CD4-positive, alpha-beta T cell treated with Interleukin-4 for 4 hours (primary cell): ENCODE measurements at places on chromosomes 4 and X.

DNA sequence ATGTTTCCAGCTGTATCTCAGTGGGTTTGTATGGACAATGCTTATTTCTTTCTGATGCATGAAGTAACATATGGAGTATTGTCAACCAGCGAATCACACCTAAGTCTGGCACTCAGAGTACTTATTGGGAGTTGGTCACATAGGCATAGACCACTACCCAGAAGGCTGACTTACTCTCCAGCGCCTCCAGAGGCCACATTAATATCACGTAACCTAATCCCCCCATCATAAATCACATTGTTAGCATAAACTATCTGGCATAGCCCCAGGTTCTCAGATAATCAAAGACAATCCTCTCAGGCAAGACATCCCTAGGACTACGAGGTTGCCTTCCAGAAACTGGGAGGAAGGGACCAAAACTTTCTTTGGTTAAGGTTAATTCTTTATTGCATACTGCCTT lies 560.5 kb upstream of the PABPC4L start:
- DNase-seq: no peak

DNA sequence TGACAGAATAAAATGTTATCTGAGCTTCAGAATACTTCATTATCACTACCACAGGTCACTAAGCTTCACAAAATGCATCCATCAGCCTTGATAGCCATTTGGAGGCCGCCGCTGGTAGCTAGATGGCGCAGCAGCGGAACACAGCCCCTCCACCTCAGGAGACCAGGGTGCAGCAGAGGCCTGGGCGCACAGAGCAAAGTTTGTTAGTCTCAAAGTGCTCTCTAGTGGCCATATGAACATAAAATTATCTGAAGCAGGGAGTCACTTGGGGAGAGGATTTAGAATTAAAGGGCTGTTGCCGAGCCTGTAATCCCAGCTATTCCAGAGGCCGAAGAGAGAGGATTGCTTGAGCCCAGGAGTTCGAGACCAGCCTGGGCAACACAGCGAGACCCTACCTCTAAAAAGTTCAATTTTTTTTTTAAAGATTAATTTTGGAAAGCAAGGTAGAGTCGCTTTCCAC lies 8.1 kb upstream of the DCTD start:
- DNase-seq: peak; percentile 72

DNA sequence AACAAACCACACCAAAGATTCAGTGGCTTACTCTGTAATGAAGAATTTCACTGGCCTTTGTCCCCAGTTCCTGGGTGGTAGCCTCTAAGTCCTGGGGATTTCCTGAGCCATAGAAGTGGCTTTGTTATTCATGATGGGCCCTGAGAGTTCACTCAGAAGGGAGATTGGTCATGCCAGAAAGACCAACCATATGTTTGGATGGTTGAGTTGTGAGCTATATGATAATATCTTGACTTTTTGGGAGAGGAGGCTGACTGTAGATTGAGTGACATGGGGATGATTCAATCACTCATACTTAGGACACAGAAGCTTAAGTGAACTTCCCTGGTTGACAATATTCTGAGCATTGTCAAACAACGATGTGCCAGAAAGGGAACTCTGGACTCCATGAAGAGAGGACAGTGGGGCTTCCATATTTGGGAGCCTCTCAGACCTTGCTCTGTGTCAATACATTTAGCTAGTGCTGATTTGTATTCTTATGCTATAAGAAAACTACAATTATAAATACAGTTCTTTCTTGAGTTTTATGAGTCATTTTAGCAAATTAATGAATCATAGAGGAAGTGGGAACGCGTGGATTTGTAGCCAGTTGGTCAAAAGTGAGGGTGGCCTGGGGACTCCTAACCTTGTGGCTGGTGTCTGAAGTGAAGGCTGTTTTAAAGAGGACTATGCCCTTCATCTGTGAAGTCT lies 392.0 kb downstream of the GBA3 start:
- no peak for DNase-seq

DNA sequence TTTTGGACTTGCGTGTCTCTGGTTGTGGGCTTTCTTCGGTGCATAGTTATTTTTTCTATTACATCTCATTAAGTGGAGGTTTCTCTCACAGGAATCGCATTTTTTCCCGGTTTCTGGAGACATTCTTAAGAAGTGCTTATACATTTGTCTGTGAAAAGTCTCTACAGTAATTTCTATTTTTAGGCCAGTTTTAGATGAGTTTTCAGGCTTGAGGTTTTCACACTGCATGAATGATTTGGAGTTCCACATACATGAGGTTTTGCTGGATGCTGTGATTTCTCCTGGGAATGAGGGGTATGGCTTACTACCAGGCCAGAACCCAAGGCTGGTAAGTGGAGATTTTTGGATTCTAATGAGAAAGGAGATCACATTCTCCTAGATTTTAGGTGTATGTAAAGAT lies 422.6 kb upstream of the SLIT2 start:
- DNase-seq: no peak

GRCh38 chr4:100386270-100386669 lies 131.6 kb downstream of the EMCN start:
- no peak for DNase-seq

GRCh38 chr4:17194586-17194985 lies 296.1 kb upstream of the LDB2 start:
- no peak for DNase-seq

DNA sequence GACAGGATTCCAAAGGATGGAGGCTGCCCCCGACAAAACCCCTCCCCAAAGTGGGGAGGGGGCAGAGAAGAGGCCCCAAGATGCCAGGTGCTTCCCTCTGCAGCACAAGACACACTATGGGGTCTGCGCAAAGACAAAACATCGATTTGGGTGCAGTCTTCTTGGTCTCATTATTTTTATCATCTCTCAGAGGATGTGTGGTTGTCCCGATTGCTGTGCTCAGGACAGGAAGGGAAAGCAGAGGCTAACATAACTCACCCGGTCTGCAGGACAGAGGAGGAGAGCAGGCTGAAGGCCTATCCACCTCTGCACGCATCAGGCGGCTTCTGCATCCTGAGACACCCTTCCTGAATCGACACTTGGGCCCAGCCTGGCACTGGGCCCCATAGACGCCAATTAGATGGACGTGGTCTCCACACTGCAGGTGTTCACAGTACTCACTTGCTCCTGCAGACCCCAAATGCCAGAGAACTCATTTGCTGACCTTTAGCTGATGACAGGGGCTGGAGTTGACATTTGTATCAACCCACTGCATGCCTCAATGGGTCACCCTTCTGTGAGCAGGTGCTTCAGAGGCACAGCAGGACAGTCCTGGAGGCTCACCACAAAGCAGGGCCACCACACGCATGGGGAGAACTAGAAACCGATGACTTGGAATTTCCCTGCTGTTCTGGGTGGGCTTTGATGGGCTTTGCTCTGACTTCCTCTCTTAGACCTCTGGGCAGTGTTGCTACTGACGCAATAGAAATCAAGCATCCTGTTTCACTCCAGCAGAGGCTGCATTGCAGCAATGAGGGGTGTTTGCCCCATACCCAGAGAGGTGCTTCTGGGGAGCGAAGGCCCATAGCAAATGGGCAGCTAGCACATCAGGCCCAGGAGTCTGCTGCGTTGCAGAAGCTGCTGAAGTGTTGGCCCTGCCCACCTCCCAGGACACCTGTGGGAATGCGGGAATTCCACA lies 96.3 kb upstream of the ENPP6 start:
- DNase-seq: no peak

GRCh38 chr4:137378821-137379220 lies 153.5 kb downstream of the PCDH18 start:
- DNase-seq: no peak

- DNase-seq: no peak
These were observed 27.3 kb upstream of the CDKN2AIP start for GRCh38 chr4:183416879-183417755.

GRCh38 chr4:100849319-100849718 lies 331.5 kb upstream of the EMCN start:
- no peak for DNase-seq

- no peak for DNase-seq
These were observed 497.3 kb upstream of the FRG1 start for GRCh38 chr4:189443341-189443740.

DNA sequence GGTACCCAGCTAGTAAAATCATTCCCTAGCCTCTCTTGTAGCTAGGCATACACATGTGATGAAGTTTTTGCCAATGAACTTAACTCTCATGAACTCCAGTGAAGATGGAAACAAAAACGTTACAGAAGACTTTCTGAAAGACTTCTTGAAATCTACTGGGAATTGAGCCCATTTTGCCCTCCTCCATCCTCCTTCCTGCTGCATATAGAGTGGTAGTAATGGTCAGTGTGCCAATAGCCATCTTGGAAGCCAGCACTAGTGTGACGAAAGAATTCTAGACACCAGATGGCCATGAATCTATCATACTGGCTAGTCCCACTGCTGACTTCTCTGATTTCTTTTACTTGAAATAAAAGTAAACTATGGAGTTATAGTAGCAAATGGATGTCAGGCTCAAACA lies 30.9 kb upstream of the PPA2 start:
- DNase-seq: no peak

DNA sequence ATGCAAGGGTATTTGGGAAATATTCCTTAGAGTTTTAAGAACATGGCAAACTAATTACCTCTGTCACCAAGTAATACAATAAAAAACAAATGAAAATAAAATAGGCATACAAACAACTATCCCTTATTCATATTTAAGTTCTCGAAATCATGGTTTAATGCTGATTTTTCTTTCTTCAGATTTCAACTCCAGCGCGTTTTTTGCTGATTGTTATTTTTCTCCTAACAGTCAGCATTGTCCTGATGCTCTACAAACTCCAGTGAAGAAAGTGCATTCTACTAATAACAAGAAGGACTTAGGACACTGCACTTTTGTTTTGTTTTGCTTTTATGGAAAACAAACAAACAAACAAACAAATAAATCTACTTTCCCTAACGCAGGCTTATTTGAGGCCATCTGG lies 282.4 kb downstream of the FSTL5 start:
- no peak for DNase-seq

DNA sequence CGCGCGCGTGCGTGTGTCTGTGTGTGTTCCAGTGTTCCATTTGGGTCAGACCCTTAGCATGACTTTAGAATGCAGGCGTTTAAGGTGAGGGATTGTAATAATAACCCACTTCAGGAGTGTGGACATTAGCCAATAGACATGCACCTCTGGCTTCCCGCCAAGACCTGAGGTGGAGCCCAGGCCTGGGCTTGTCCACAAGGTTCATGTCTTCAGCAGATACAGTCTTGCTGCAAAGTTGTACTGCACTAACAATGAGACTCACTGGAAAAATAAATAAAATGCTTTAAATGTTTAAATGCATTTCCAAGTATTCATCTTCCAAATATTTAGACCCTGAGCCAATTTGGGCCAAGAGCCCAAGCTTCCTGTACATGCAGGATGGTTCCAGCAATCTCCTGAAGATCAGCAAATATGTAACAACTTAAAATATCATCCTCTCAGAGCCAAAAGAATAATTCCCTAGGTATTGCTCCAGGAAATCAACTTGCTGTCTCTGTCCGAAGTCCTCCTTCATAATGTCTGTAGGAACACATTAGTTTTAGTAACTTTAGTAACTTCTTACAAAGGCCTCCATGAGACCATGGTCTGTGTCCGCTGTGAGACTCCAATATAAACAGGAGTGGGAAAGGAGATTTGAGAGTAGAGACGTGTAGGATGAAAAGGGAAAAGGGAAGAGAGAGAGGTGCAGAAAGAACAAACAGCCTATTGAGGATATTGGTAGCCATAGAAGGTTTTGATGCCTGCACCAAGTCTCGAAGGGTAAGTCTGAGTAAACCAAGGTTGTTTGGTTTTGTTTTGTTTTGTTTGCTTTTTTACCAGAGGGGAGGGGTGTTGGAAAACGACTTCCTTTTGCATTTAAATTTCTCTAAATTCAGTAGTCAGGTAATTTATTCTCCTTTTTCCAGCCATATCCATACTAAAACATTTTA lies 98.5 kb upstream of the KLF3 start:
- DNase-seq: no peak

GRCh38 chr4:48483006-48483776 lies at the start of gene SLC10A4:
Gene SLC10A4, plus strand, starts transcription at chr4:48483343. Its CDS starts 219 bp downstream, at chr4:48483562.
- no peak for DNase-seq

DNA sequence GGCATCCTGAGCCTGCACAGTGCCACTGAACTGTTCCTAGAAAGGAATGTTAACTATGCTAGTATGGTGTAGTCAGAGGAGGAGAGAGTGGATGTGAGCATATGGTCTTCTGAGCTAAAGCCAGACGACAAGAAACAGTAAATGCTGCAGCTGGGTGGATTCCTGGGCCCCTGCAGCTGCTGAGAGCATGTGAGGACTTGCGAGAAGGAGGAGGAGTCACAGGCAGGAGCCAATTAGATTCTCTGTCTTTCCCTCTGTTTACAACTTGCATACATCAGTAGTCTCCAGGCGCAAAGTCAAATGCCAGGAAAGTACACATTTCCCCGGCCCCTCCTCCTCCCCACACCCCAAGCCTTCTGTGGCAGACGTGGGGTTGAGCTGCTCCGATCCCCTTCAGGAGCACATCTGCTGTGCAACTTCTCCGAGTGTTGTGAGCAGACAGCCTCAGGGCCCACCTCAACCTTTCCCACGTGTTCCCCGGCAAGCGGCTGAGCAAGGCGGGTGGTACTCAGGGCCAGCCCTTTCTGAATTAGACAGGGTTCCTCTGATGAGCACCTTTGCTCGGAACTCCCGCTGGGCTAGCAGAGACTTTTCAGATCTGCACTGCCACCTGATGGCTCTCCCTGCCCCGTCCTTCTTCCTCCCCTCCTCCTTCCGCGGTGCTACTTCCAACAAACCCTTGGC lies 108.7 kb upstream of the ATP6AP2 start:
- DNase-seq: no peak

DNA sequence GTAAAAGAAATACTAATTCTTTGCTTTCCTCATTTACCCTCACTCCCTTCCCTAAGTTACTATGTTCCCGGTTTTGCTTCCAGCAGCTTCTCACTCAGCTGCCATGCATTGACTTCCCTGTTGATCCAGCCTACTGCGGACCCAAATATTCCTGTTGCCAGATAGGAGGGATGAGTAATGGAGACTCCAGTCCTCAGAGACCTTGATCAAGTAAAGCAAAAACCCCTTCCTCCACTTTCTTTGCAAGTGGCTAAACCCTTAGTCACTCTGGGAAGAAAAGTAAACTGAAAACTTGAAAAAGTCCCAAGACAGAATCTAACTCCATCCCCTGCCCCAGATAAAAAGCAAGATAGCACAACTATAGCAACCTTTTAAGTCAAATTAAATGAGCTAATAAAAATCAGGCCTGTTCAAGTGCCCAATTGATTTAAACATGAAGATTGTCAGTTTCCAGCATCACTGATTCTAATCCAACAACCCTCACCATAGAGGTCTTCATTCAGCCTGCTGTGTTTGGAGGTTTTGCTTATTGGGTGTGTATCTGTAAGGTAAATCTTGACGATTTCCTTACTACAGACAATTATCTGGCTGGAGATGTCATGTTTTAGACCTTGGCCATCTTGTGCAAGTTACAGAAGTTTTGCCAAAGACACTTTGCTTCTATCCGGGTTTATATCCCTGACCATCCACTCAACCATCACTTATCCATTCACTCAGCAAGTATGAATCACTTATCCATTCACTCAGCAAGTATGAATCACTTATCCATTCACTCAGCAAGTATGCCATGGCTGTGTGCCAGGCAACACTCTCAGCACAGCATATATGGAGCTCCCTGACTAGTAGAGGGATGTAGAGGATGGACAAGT lies 17.6 kb downstream of the FGFBP1 start:
- DNase-seq: no peak
